ENCODE measurements at places on chromosomes 11 and 22.

- DNase-seq = no peak
These were observed 9.0 kb downstream of the RBX1 start for GRCh38 chr22:40960145-40960544.

GRCh38 chr11:134862587-134863195 lies 450.6 kb upstream of the B3GAT1 start:
- no peak for DNase-seq

- DNase-seq = no peak
These were observed 37.4 kb upstream of the PRODH start for GRCh38 chr22:18973264-18974031.

DNA sequence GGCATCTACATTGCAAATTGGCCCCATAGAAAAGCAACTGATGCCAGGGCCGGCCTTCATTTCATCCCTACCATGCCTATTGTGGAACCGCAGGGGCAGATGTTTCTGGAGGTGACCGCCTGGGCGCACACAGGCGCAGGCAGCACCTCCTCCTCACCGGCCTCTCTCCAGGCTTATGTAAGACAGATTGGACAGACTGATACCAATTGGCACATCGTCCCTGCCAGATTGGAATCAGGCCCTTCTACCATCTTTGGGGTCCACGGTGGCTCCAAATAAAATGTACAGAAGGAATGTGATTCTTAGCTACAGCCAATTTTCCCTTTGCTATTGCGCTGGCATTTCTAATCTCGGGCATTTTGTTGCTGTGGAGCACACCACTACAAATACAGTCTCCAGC lies 732.6 kb downstream of the NTM start:
- DNase-seq = no peak

DNA sequence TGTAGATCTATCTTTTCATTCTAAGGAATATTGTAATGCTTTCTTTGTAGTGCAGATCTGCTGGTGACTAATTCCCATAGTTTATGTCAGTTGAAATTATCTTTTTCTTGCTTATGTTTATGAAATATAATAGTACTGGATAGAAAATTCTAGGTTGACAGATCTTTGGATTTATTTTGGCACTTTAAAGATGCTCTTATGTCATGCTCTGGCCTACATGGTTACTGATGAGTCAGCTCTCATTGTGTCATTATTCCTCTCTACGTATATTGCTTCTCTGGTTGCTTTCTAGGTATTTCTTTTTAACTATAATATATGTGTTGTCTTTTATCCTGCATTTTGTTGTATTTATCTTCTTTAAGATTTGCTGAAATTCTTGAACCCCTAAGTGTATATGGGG lies 955.5 kb upstream of the CHORDC1 start:
- DNase-seq = no peak

- DNase-seq = no peak
These were observed 19.0 kb upstream of the PTPRJ start for GRCh38 chr11:47961383-47961782.

DNA sequence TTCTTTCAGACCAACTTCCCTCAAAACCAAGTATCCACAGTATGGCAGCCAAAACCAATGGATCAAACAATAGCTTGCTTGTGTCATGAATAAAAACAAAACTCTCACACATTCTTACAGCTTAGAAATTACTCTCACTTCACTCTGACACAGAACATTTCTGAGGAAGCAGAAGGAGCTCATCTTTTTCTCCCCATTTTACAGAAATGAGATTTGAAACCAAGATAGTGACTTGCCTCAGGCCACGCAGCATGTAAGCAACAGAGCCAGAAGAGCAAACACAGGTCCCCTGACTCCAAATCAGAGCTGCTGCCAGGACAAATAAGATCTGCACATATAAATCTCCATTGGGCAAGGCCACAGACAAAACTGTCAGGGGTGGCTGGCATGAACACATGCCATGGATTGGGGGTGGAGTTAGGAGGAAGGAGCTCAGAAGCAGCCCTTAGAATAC lies 64.8 kb downstream of the RAB30 start:
- DNase-seq = no peak

DNA sequence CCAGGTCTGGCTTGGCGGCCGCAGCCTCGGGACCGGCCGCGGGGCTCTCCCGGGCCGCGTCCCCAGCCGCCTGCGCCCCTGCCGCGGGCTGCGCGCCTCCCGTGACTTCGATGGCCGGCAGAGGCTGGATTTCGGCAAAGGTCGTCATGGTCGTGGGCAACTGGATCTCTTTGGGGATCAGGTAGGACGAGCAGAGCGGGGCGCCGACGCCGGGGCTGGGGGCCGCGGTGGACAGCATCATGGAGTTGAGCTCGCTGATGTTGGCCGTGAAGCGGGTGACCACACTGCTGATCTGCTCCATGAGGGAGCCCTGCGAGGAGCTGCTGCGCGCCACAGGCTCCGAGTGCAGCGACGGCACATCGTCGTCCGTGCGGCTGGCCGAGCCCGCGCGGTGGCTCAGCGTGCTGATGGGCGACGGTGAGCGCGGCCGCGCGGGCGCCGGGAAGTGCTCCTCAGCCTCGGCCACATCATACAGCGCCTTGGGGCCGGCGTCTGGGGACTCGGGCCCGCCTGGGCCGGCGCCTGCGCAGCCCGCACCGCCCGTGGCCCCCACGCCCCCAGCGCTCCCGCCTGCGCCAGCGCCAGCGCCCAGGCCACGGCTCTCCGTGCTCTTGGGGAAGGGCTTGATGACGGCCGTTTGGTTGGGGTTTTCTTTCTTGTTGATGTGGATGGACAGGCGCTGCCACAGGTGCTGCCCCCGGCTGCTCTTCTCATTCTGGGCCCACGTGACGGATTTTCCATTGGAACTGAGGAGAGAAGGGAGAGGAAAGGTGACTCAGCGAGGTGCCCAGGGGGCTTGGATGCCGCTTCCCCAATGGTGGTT lies 171.4 kb upstream of the CTSC start:
- peak; percentile 51 for DNase-seq

GRCh38 chr11:64996710-64997380 lies at the start of gene BATF2:
Gene BATF2 (minus strand): TSS chr11:64996971. CDS start chr11:64996914, 57 bp downstream.
- DNase-seq = peak; percentile 96

DNA sequence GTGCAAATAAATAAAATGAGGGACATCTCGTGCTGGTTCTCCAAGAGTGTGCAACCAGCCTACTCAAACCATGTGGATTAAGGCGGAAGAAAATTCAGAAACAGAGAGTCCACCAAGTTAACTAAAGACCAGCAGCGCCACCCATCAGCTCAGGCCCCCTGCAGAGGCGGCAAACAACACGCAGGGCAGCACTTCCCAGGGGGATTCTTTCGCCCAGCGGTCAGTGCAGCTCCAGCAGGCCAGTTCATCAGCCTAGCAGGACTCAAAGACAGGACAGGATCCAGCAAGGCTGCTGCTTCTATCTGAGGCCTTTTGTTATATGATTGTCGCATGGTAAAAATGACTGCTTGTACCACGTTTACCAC lies 51.7 kb downstream of the PACSIN2 start:
- no peak for DNase-seq

- no peak for DNase-seq
These were observed 451 bp downstream of the FHIP1B start for GRCh38 chr11:6233984-6234386.

DNA sequence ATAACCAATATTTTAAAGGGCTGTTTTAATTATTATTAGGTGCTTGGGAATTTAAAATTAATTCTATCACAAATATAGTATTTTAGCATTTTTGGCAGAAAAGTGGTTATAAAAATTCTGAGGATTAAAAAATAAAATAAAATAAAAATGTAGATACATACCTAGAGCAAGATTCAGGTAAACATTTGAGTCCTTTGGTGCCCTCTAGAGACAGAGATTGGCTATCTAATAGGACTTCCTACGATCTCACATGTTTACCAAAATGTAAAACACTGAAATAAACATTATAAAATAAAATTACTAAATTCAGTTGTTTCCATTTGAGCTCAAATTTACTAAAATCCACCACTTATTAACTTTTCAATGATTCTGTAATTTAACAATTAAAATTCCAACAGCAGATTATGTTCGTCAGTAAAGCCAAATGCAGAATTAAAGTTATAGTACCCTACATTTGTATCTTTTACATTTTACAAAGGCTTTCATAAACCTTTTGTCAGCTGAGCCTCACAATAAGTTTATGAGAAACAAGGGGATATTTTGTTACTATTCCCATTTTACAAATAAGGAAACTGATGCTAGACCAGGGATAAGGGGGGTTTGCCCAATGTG lies 27.7 kb downstream of the SLC36A4 start:
- DNase-seq = no peak

DNA sequence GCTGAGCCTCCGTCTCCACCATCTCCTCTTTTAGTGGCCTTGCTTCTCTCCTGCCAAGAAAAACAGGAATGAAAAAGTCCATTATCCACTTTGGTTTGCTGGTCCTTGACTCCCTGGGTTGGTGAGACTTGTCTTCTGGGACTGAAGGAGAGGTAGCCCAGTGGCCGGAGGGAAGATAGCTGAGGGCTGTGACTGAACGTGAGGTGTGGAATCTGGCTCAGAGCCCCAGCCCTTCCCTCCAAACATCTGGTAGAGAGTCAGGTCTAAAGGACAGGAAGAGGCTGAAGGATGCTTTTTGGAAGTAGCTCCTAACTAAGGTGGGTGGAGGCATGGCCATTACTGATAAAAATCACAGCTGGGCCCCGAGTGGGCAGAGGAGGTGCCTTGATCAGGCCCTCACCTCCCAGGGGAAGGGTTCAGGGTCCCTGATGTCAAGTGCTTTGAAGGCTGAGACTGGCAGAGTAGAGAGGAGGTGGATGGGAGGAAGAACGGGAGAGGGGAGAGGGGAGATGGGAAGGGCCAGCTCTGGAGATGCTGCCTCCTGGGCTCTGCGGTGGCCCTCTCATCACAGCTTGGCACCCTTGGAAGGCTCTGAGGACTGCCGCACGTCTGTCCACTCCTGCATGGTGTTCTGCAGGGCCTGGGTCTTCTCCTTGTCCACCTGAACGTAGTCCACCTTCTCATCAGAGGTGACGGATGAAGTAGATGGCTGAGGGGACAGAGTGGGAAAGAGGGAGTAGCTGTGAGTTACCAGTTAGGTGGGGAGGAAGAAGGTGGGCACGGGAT lies 30.2 kb downstream of the USP35 start:
- no peak for DNase-seq

GRCh38 chr11:44748606-44749005 lies 21.8 kb downstream of the TSPAN18 start:
- DNase-seq = no peak

DNA sequence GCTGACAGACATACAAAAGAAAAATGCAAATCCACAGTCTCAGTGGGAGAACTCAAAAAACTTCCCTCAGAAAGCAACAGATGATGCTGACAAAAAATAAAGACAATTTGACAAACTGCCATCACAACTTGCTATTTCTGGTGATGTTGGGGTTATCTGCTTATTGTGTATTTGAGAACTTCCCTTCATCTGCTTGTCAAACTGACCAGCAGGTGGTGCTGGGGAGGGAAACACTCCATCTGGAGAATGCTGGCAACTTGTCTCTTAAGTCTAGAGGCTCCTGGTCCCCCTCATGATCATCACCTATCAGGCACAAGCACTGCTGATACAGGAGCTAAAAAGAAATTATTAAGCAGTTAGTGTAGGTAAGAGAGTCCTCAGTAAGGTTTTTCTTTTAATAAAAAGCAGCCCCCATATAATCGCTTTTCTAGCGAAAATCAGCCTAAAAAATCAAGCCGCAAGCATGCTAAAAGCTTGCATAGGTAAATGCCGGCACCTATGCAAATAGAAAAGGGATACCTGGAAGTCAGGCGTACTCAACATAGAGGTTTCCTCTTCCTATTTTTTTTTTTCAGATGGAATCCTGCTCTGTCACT lies 9.8 kb upstream of the FAM111B start:
- peak; percentile 55 for DNase-seq

- DNase-seq = peak; percentile 81
These were observed 527.9 kb upstream of the B3GAT1 start for GRCh38 chr11:134939905-134940304.

DNA sequence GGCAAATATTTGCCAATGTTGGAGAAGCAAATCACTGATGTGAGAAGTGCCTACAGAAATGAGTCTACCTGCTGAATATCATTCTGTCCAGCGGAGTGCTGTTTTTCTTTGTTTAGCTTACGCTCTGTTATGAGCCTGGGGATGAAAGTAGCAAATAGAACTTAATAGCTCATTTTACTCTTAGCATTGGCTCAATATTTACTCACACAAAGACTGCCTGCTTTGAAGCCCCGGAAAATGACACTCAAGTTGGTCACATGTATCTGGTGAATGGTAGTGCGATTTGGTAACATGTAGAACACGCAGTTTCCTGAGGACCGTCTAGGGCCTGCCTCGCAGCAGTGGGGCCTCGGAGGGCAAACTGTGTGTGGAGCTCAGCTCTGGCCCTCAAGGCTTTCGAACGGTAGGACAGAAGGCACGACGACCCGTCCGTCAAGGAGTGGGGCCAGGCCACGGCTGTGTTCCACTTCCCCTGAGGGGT lies 38.9 kb downstream of the TBC1D22A start:
- peak; percentile 70 for DNase-seq

DNA sequence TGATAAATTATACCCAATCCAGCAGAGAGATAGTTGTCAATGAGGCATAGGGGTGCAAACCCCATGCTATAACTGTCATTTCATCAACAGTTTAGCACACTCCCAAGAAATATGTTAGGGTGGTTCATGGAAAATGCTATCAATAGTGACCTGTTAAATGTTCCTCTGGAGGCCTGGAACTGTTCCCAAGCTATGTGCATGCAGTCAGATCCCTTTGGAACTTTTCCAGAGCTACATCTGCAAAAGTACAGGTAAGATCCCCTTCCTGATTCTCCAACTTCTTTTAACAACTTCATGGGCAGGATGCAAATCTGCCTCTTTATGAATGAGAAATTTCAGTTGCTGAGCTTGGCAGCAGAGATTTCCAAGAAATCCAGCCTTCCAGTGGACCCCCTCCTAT lies 27.2 kb downstream of the ABTB2 start:
- DNase-seq = no peak

- no peak for DNase-seq
These were observed 46.7 kb upstream of the DRD2 start for GRCh38 chr11:113521737-113522517.

- DNase-seq = no peak
These were observed 84.6 kb upstream of the NAV2 start for GRCh38 chr11:19628018-19628417.

- no peak for DNase-seq
These were observed 100.3 kb downstream of the SNX19 start for GRCh38 chr11:130815956-130816355.

- DNase-seq = no peak
These were observed 5.5 kb downstream of the EHF start for GRCh38 chr11:34626393-34626792.

GRCh38 chr11:117670443-117670842 lies 126.6 kb downstream of the DSCAML1 start:
- DNase-seq = no peak

All from lung (tissue), 17 donors.